ENCODE measurements at places on chromosomes 2 and 18.

DNA sequence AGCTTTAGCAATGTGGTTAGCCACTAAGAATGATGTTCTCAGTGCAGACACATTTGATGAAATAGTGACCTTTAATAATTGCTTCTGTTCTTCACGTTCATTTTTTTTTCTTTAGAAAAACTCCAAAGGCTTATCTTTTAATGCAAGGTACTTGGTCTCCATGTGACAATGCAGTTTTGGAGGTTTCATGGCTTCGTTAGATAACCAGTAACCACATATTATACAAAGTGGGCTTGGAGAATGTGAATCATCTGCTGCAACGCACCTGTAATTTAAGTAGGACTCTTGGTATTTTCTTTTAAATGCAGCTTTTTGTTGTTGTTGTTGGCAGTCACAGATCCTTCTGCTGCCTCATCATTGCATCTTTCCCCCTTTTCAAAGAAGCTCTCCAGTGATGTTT, 1606.3 kb downstream of the SUCLG1 start:
- no peak for DNase-seq
- H3K4me1 ChIP-seq: no peaks in the 10 kb centered on the region
- no peaks in the 10 kb centered on the region for H3K36me3 ChIP-seq
- H3K27me3 ChIP-seq: no peaks in the 10 kb centered on the region
- H3K4me3 ChIP-seq: no peak overlapping the region

DNA sequence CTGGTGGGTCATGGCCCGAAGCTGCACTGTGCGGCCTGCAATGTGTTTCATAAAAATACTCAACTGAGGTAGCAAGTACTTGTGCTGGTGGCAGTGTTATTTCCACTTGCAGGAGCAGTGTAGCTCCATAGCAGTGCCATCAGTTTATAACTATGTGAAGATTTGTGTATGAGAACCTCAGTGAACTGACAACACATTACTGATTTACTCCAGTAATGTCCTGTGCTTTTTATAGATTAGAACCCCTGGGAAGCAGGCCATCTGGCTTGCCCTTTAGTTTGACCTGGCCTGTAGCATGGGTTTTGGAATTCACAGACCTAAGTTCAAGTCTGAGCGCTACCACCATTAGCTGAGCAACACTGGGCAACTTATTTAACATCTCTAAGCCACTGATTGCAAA, 99.7 kb upstream of the AQP4 start:
- no peak overlapping the region for H3K4me3 ChIP-seq
- H3K27ac ChIP-seq: no peak overlapping the region
- H3K27me3 ChIP-seq: no peaks in the 10 kb centered on the region
- H3K4me1 ChIP-seq: no peaks in the 10 kb centered on the region
- H3K36me3 ChIP-seq: no peaks in the 10 kb centered on the region
- DNase-seq: no peak

GRCh38 chr2:242022550-242023290, 153.2 kb downstream of the RTP5 start:
- H3K4me1 ChIP-seq: no peaks in the 10 kb centered on the region
- H3K36me3 ChIP-seq: no peaks in the 10 kb centered on the region
- H3K27ac ChIP-seq: no peak overlapping the region
- H3K27me3 ChIP-seq: no peaks in the 10 kb centered on the region

DNA sequence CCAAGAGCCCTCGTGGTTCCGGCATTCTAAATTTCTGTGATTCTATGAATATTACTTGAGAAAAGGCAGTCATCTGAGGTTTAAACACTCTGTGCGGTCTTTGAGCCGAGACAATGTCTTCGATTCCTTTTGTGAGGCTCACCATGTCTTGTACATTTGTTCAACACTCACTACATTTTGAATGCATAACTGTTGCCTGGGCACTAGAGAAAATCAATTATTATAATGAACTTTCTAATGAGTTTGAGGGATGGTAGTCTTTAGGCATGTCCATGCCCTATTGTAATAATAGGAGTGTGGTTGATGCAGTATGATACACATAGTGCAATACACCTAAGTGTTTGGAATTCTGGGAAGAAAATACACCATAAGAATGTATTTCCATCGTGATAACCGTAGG, 703.4 kb downstream of the MBD2 start:
- no peak overlapping the region for H3K27ac ChIP-seq
- H3K27me3 ChIP-seq: no peaks in the 10 kb centered on the region
- no peak for DNase-seq
- no peaks in the 10 kb centered on the region for H3K4me1 ChIP-seq
- no peak overlapping the region for H3K4me3 ChIP-seq
- no peaks in the 10 kb centered on the region for H3K36me3 ChIP-seq

DNA sequence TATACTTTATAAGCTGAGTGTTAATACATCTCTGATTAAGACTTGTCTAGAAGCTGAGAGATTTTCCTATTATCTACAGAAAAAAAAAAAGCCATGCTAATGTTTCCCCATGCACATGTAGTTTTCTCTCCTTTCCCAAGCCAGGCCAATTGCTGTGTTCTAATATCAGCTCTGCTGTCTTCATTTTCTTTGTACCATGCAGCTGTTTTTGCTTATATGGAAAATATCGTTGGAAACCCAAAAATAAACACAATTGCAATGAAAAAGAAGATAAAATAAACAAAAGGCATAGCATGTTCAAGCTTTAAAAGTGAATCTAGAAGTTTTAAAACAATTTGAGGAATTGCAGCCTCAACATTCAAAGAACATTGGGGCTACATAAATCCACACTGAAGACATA, 817.4 kb upstream of the ACVR2A start:
- H3K27me3 ChIP-seq: no peaks in the 10 kb centered on the region
- no peaks in the 10 kb centered on the region for H3K4me1 ChIP-seq
- H3K27ac ChIP-seq: no peak overlapping the region
- no peak for DNase-seq
- H3K4me3 ChIP-seq: no peak overlapping the region

DNA sequence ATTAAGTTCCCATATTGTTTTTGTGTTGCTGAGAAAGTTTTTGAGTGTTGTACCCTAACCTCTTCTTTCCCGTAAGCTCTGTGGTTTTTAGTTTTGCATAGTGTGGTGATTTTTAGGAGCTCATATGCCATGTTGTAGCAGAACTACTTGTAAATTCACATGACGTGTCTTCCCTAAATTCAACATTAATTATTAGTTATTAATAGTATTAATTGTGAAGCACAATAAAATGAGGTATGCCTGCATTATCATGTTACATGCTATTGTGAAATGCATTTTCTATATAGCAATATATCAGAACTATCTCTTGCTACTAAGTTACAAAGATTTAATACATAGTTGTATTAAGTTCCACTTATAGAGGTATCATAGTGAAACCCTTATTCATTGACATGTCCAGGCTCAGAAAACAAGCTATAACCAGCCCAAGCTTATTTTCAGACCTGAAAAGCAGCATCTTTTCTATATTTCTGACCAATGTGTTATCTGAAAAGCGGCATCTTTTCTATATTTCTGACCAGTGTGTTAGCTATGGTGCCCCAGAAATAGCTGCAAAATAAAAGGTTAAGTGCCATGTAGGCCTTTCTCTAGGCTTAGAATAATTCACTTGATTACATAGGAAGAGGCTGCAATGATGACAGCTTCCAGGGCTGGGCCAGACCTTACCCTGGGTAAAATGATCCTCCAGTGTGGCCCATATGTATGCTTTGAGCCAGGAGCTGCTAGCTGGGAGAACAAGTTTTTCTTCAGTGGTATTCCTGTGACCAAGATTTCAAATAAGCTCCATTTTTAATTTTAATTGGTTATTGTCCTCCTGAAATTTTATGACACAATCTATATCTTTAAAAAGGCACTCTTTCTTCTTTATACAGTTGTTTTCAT, 21.6 kb downstream of the EPAS1 start:
- H3K36me3 ChIP-seq: no peaks in the 10 kb centered on the region
- H3K27ac ChIP-seq: no peak overlapping the region
- no peaks in the 10 kb centered on the region for H3K4me1 ChIP-seq

DNA sequence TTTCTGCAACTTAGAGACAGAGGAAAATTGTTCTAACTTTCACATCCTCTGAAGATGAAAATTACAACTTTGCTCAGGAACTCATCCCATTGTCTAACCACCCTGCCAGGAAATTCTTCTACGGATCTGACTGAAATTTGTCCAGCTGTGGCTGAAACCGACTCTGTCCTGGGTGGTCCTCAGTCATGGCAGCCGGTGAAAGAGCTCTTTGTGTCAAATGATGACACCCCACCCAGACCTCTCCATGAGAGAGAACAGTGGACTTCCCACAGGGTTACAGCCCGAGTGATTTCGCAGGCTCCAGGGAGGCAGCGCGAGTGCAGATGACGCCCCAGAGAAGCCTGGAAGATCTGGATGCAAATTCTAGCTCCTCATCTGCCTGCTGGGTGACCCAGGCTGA, 65.1 kb upstream of the TRIB2 start:
- H3K4me1 ChIP-seq: no peaks in the 10 kb centered on the region
- no peak overlapping the region for H3K27ac ChIP-seq
- H3K36me3 ChIP-seq: no peaks in the 10 kb centered on the region
- H3K27me3 ChIP-seq: no peaks in the 10 kb centered on the region
- H3K4me3 ChIP-seq: no peak overlapping the region

DNA sequence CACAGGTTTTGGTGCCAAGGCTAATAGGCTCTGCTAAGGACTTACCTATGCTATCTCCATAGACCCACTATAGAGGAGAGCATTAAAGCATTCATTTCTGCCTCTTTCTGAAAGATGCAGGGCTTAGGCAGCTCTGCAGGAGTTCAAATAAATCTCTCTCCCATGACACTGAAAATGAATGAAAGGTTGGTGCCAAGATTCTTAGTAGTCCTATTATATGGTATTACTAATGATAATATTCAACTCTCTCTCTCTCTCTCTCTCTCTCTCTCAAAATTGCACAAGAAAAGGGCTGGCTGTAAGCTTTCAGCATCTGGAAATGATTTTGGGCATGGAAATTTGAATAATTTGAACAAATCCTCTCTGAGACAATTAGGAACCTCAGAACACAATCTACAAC, 433.7 kb downstream of the MBD2 start:
- no peaks in the 10 kb centered on the region for H3K27me3 ChIP-seq
- no peaks in the 10 kb centered on the region for H3K4me1 ChIP-seq
- no peak overlapping the region for H3K4me3 ChIP-seq
- H3K36me3 ChIP-seq: no peaks in the 10 kb centered on the region
- no peak for DNase-seq
- no peak overlapping the region for H3K27ac ChIP-seq

- H3K4me3 ChIP-seq: no peak overlapping the region
- H3K36me3 ChIP-seq: no peaks in the 10 kb centered on the region
- H3K4me1 ChIP-seq: no peaks in the 10 kb centered on the region
- H3K27me3 ChIP-seq: no peaks in the 10 kb centered on the region
- DNase-seq: no peak
These were observed 35.7 kb upstream of the ST3GAL5 start for GRCh38 chr2:85924522-85924921.

DNA sequence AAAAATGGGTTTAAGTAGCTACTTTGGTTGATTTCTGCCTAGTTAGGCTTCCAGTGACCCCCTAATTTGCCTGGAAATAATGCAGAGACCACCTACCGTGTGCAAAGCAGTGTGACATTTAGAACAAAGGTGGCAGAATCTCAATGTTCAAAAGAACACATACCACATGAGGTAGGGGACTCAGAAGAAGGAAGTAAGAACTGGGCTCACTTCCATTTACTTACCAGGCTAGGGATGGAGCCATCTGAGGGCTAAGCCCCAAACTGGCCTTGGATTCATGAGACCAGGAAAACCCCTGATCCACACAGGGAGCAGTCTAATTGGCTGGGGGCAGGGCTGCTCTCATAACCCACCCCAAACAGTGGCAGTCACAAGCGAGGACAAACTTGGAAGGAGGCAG, 190.7 kb downstream of the NCKAP5 start:
- H3K36me3 ChIP-seq: no peaks in the 10 kb centered on the region
- H3K4me3 ChIP-seq: no peak overlapping the region
- peaks cover 6% of the 10 kb centered on the region for H3K4me1 ChIP-seq
- no peaks in the 10 kb centered on the region for H3K27me3 ChIP-seq
- DNase-seq: peak; percentile 11

GRCh38 chr2:78686625-78687153, 338.8 kb upstream of the REG3G start:
- no peak overlapping the region for H3K4me3 ChIP-seq
- H3K4me1 ChIP-seq: no peaks in the 10 kb centered on the region
- H3K27ac ChIP-seq: no peak overlapping the region
- H3K36me3 ChIP-seq: no peaks in the 10 kb centered on the region
- no peaks in the 10 kb centered on the region for H3K27me3 ChIP-seq
- DNase-seq: no peak

- H3K27me3 ChIP-seq: no peaks in the 10 kb centered on the region
- H3K4me1 ChIP-seq: no peaks in the 10 kb centered on the region
- H3K4me3 ChIP-seq: no peak overlapping the region
- H3K36me3 ChIP-seq: peaks cover 7% of the 10 kb centered on the region
- H3K27ac ChIP-seq: no peak overlapping the region
These were observed 15.2 kb downstream of the BCL2L11 start for GRCh38 chr2:111135910-111136297.

- DNase-seq: no peak
- no peaks in the 10 kb centered on the region for H3K27me3 ChIP-seq
- H3K27ac ChIP-seq: no peak overlapping the region
- H3K4me3 ChIP-seq: no peak overlapping the region
- H3K4me1 ChIP-seq: peaks cover 2% of the 10 kb centered on the region
- H3K36me3 ChIP-seq: no peaks in the 10 kb centered on the region
These were observed 240.6 kb upstream of the CWC22 start for GRCh38 chr2:180247658-180248057.

DNA sequence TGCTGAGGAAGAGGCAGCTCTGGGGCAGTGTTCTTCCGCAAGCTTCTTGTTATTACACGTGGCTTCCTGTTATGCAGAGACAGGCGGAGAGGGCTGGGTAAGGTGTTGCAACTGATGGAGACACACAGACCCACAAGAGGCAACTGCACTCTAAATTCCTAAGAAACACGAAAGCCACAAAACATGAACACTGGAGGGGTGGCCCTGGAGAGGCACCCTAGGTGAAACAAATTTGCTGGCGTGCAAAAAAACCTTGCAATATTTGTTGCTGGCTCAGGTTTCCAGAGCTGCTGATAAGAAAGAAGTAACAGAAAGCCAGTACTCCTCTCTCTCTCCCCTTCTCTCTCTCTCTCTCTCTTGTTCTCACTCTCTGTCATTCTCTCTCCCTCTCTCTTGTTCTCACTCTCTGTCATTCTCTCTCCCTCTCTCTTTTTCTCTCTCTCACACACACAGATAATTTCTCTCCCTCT, 31.8 kb downstream of the ARHGAP25 start:
- no peaks in the 10 kb centered on the region for H3K36me3 ChIP-seq
- H3K4me1 ChIP-seq: no peaks in the 10 kb centered on the region
- no peaks in the 10 kb centered on the region for H3K27me3 ChIP-seq
- no peak for DNase-seq

- peaks cover 4% of the 10 kb centered on the region for H3K4me1 ChIP-seq
- no peak overlapping the region for H3K27ac ChIP-seq
- DNase-seq: no peak
- H3K27me3 ChIP-seq: no peaks in the 10 kb centered on the region
- no peaks in the 10 kb centered on the region for H3K36me3 ChIP-seq
These were observed 10.1 kb downstream of the ARHGEF4 start for GRCh38 chr2:130846686-130847375.

DNA sequence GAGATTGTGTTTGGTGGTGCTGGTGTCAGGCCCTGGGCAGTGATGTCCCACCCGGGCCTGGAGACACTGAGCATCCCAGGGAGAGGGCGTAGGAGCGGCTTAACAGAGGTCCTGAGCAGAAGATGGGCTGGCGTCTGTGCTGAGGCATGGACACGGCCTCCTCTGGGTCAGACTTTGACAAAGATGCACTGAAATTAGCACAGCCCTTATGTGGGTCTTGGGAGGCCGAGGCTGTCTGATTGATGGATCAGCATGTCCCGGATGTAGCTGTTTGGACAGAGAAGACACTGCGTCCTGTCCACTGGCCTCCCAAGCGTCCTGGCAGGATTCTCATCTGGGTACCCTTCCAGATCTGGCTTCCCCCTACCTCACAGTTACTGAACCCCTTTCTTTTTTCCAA, 159.4 kb downstream of the ANKRD30B start:
- H3K27ac ChIP-seq: no peak overlapping the region
- DNase-seq: no peak
- no peak overlapping the region for H3K4me3 ChIP-seq
- H3K36me3 ChIP-seq: no peaks in the 10 kb centered on the region
- H3K27me3 ChIP-seq: no peaks in the 10 kb centered on the region

- H3K36me3 ChIP-seq: no peaks in the 10 kb centered on the region
These were observed 112.1 kb downstream of the KYNU start for GRCh38 chr2:142989273-142990204.
